Forelimb muscle (tissue), 1 donor: ENCODE measurements at places on chromosomes 1 and 21. TPM values are rescaled to one million over a fixed set of nuclear protein-coding genes. Genes with fewer than 3 reads are reported as not detected.

The UTS2 gene
- polyA plus RNA-seq, result not detected

The KCNAB2 gene
- polyA plus RNA-seq, result 4.1 TPM

The SPRR1B gene
- polyA plus RNA-seq, result not detected

The PADI2 gene
- polyA plus RNA-seq, result 111 TPM

The AXDND1 gene
- not detected for polyA plus RNA-seq

The OR2T11 gene
- polyA plus RNA-seq, result not detected

The IQGAP3 gene
- 5.5 TPM for polyA plus RNA-seq

The COL6A1 gene
- 377 TPM for polyA plus RNA-seq

The HHAT gene
- polyA plus RNA-seq, result 4.1 TPM

The E2F2 gene
- polyA plus RNA-seq, result 3.4 TPM

The FRRS1 gene
- polyA plus RNA-seq, result 3.9 TPM

The CCDC185 gene
- not detected for polyA plus RNA-seq

The CLCA4 gene
- not detected for polyA plus RNA-seq

The PPIAL4G gene
- polyA plus RNA-seq, result not detected

The S100B gene
- 9.2 TPM for polyA plus RNA-seq

The KPRP gene
- not detected for polyA plus RNA-seq

The S100A13 gene
- 74.0 TPM for polyA plus RNA-seq

The HSPB7 gene
- polyA plus RNA-seq, result 159 TPM

The SHISAL2A gene
- polyA plus RNA-seq, result 3.9 TPM

The RNF186 gene
- 0.20 TPM for polyA plus RNA-seq

The TEDDM1 gene
- polyA plus RNA-seq, result 0.11 TPM

The SPATA21 gene
- not detected for polyA plus RNA-seq

The GPX7 gene
- polyA plus RNA-seq, result 150 TPM

The SPRR3 gene
- not detected for polyA plus RNA-seq

The C1orf185 gene
- not detected for polyA plus RNA-seq

The MSH4 gene
- 0.33 TPM for polyA plus RNA-seq

The CHD5 gene
- polyA plus RNA-seq, result 0.14 TPM

The CFHR5 gene
- polyA plus RNA-seq, result not detected

The TNFSF18 gene
- 0.11 TPM for polyA plus RNA-seq

The PTPRF gene
- polyA plus RNA-seq, result 10.4 TPM

The TENT5C gene
- 2.8 TPM for polyA plus RNA-seq

The NLRP3 gene
- polyA plus RNA-seq, result 0.66 TPM

The WDR64 gene
- 0.37 TPM for polyA plus RNA-seq

The HSD3B1 gene
- polyA plus RNA-seq, result 0.09 TPM

The RNU1-4 gene
- polyA plus RNA-seq, result not detected

The BARHL2 gene
- not detected for polyA plus RNA-seq

The BCAR3 gene
- 14.1 TPM for polyA plus RNA-seq

The OPRD1 gene
- 0.67 TPM for polyA plus RNA-seq

The C1orf141 gene
- not detected for polyA plus RNA-seq

The KRTAP6-1 gene
- polyA plus RNA-seq, result not detected

The ZNF593OS gene
- 1.5 TPM for polyA plus RNA-seq

The ADAMTS4 gene
- polyA plus RNA-seq, result 11.8 TPM

The LCE3E gene
- not detected for polyA plus RNA-seq

The SAMD11 gene
- 5.6 TPM for polyA plus RNA-seq

The FCER1A gene
- polyA plus RNA-seq, result 0.42 TPM

The PLA2G2F gene
- polyA plus RNA-seq, result not detected

The LRRC53 gene
- not detected for polyA plus RNA-seq

The PRAMEF4 gene
- polyA plus RNA-seq, result not detected

The OR6K2 gene
- not detected for polyA plus RNA-seq

The CLDN14 gene
- 8.0 TPM for polyA plus RNA-seq

The TIAM1 gene
- 10.8 TPM for polyA plus RNA-seq

The GNAT2 gene
- polyA plus RNA-seq, result not detected
